B cell (primary cell): ENCODE measurements at places on chromosomes 7 and 10. TPM values are rescaled to one million over a fixed set of nuclear protein-coding genes. Genes with fewer than 3 reads are reported as not detected.

Gene FXYD4
- not detected in 2 replicates for total RNA-seq

- H3K36me3 ChIP-seq: no peaks in the 10 kb centered on the region
- no peak overlapping the region for H3K27ac ChIP-seq
- peaks cover 5% of the 10 kb centered on the region for H3K4me1 ChIP-seq
- no peak overlapping the region for H3K4me3 ChIP-seq
- H3K27me3 ChIP-seq: no peaks in the 10 kb centered on the region
These were observed 128.0 kb upstream of the C1GALT1 start for GRCh38 chr7:7054252-7054830.

DNA sequence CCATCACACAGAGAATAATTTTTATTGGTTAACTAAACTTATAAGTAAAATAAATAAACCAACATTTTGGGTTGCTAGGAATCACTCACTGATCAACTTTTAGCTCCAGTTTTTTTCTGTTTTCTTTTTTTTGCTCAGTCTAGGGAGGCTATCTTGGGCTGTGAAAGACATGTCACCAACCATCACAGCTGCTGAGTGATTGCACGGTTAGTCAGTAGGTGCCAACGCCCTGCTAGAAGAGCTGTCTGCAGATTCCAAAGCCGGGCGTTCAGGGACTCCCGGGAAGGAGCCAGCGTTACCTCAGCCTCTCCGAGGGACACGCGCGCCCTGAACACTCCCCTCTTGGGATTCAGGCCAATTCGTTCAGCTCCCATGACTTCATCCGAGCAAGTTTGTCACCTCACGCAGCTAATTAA lies 604 bp upstream of the STAM start:
- no peak for DNase-seq
- no peaks in the 10 kb centered on the region for H3K36me3 ChIP-seq
- peak overlapping the region; percentile 96 for H3K27ac ChIP-seq
- peak overlapping the region; percentile 99 for H3K4me3 ChIP-seq

- no peaks in the 10 kb centered on the region for H3K36me3 ChIP-seq
- no peak overlapping the region for H3K27ac ChIP-seq
- H3K4me3 ChIP-seq: no peak overlapping the region
- no peak for DNase-seq
- H3K27me3 ChIP-seq: no peaks in the 10 kb centered on the region
- H3K4me1 ChIP-seq: peaks cover 10% of the 10 kb centered on the region
These were observed 89.4 kb downstream of the INPP5A start for GRCh38 chr10:132626761-132627665.

GRCh38 chr7:85004402-85004801 lies 182.5 kb downstream of the SEMA3D start:
- no peaks in the 10 kb centered on the region for H3K36me3 ChIP-seq
- no peaks in the 10 kb centered on the region for H3K27me3 ChIP-seq
- no peak for DNase-seq
- H3K27ac ChIP-seq: no peak overlapping the region
- no peak overlapping the region for H3K4me3 ChIP-seq

- H3K4me1 ChIP-seq: peaks cover 13% of the 10 kb centered on the region
- H3K36me3 ChIP-seq: peaks cover 1% of the 10 kb centered on the region
- no peaks in the 10 kb centered on the region for H3K27me3 ChIP-seq
- no peak for DNase-seq
- H3K27ac ChIP-seq: no peak overlapping the region
These were observed 11.8 kb downstream of the MOSPD3 start for GRCh38 chr7:100623951-100624824.
